ENCODE measurements at places on chromosomes 11 and 22.
A peak's percentile ranks its signal among the peaks of the same experiment; 100 is the strongest.

GRCh38 chr11:16016468-16016829 is 339.9 kb downstream of the SOX6 start:
- DNase-seq: no peak

DNA sequence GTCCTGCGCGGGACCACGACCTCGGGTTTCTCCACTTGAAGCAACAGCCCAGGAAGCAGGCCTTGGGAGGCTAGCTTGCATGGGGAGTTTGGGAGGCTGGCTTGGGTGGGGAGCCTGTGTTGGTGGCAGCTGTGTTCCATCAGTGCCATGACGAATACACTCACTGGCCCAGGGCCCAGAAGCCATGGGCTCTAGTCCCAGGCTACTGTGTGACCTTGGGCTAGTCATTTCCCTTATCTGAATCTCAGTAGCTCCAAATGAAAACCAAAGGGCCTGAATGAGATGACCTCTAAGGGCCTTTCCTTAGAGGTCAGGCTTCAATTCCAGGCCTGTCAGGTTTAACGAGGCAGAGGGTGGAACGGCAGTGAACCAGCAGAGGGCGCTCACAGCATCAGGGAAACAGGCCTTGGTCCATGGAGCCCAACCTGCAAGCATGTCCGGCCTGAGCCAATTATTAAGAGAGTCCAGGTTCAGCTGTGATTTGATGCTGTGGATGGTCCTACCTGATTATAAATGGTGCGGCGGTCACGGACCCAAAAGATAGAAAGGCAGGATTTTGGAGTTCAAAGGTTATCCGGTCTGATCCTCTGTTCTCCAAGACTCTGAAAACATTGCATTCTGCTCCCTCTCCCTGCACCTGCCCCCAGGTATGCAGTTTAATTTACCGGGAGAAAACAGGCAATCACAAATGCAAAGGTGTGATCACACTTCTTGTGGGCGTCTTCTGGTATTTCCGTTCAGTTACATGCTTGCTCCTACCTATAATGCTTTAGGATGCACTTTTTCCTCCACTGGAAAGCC is 15.9 kb downstream of the PTPN5 start:
- peak; percentile 40 for DNase-seq

DNA sequence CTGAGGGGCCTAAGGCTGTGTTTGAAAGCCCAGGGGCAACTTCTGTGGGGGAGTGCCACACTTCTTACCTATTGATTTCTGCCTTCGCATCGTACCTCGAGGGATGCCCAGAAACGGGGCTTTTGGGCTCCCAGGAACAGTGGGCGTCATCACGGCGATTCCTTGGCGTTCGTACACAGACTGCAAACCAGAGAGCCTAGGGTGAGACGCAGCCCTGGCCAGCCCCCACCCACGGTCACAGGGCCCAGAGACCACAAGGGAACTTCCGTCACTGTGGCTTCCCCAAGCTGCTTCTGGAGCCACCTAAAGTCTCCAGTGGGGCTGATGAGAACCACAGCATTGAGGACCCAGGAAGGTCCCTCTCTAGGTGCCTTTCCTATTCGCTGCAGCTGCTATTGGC is 91.9 kb downstream of the CTTN start:
- no peak for DNase-seq

- no peak for DNase-seq
Measured at GRCh38 chr11:92972248-92972647, 2.8 kb downstream of the MTNR1B start.

DNA sequence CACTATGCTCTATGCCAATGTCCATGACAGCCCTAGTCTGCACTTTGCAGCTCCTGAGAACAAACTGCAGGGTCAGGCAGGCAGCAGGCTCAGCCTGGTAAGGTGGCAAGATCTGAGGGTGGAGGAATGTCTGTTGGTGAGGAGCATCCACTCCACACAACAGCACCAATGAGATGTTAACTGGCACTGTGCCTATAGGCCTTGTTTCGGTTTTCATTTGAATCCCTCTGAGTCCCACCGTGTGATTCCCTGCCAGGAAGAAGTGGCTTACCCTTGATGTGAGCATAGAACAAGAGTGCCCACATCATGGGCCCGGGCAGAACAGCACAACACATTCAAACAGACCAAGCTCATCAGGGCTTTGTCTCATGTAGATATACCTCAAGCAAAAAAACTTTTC is 44.1 kb upstream of the CHRM4 start:
- DNase-seq: no peak

DNA sequence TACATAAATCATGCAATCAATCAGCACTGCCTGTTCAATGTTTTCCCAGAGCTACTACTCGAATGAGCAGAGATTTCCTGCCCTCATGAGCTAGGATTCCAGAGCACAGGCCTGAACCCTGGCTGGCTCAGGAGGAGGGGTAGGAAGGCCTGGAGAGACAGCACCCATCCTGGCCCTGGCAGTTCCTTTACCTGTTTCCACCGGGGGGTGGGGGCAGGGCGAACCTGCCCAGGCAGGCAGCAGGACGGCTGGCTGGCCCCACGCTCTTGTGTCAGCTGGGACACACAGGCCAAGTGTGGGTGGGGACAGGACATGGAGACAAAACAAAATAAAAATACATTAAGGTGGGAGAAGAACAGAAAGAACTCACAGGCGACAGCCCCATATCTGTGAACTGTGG is 109.8 kb upstream of the BID start:
- no peak for DNase-seq

GRCh38 chr22:24503843-24504338 is 8.8 kb downstream of the UPB1 start:
- no peak for DNase-seq

- no peak for DNase-seq
Measured at GRCh38 chr11:10273738-10274137, 20.3 kb downstream of the SBF2 start.
